ENCODE measurements at places on chromosomes 4 and X. TPM values are rescaled to one million over a fixed set of nuclear protein-coding genes. Genes with fewer than 3 reads are reported as not detected.

The CNGA1 gene
- not detected for total RNA-seq

The SPANXB1 gene
- total RNA-seq, result not detected

The ARHGEF9 gene
- 12.9 TPM for total RNA-seq

The RHOXF2B gene
- not detected for total RNA-seq

The PWWP3B gene
- not detected for total RNA-seq

The ARMCX2 gene
- total RNA-seq, result 75.2 TPM

The ANOS1 gene
- total RNA-seq, result 0.55 TPM

The TRAM1L1 gene
- total RNA-seq, result 0.88 TPM

The PRICKLE3 gene
- 15.0 TPM for total RNA-seq

The AREG gene
- 0.55 TPM for total RNA-seq

The PDCL2 gene
- not detected for total RNA-seq

The FRMPD3 gene
- not detected for total RNA-seq

The SCD5 gene
- 35.8 TPM for total RNA-seq

The RTL5 gene
- total RNA-seq, result 2.1 TPM

The GALNTL6 gene
- not detected for total RNA-seq

The AFF2 gene
- total RNA-seq, result not detected

The TDO2 gene
- not detected for total RNA-seq

The CLDN34 gene
- total RNA-seq, result 0.46 TPM

The KLB gene
- not detected for total RNA-seq

The FMR1NB gene
- not detected for total RNA-seq

The C4orf54 gene
- not detected for total RNA-seq

The PPEF2 gene
- not detected for total RNA-seq

The PRR32 gene
- not detected for total RNA-seq

The ARMCX4 gene
- 17.6 TPM for total RNA-seq

The MAGED1 gene
- 192 TPM for total RNA-seq

The SASH3 gene
- total RNA-seq, result not detected

The ATOH1 gene
- not detected for total RNA-seq

The MAGEB17 gene
- not detected for total RNA-seq

The PRSS12 gene
- 0.55 TPM for total RNA-seq

The CCDC158 gene
- not detected for total RNA-seq

The CENPC gene
- total RNA-seq, result 26.4 TPM

The PRR27 gene
- not detected for total RNA-seq

The LEF1 gene
- 0.46 TPM for total RNA-seq

The PCDH19 gene
- 4.3 TPM for total RNA-seq

The PNMA5 gene
- total RNA-seq, result not detected

The CDS1 gene
- not detected for total RNA-seq

The KCTD8 gene
- total RNA-seq, result 0.80 TPM
